ENCODE measurements at places on chromosomes 11 and 22.

GRCh38 chr22:36180038-36180880 is 19.7 kb upstream of the APOL3 start:
- DNase-seq, result peak; percentile 90

GRCh38 chr11:126560221-126560620 is 204.7 kb downstream of the ST3GAL4 start:
- DNase-seq, result no peak

GRCh38 chr11:45660729-45661438 is 4.5 kb downstream of the CHST1 start:
- DNase-seq, result no peak

GRCh38 chr11:30483056-30483455 is 103.1 kb downstream of the MPPED2 start:
- DNase-seq, result no peak

GRCh38 chr11:120908461-120909181 is 115.3 kb upstream of the TBCEL start:
- no peak for DNase-seq

DNA sequence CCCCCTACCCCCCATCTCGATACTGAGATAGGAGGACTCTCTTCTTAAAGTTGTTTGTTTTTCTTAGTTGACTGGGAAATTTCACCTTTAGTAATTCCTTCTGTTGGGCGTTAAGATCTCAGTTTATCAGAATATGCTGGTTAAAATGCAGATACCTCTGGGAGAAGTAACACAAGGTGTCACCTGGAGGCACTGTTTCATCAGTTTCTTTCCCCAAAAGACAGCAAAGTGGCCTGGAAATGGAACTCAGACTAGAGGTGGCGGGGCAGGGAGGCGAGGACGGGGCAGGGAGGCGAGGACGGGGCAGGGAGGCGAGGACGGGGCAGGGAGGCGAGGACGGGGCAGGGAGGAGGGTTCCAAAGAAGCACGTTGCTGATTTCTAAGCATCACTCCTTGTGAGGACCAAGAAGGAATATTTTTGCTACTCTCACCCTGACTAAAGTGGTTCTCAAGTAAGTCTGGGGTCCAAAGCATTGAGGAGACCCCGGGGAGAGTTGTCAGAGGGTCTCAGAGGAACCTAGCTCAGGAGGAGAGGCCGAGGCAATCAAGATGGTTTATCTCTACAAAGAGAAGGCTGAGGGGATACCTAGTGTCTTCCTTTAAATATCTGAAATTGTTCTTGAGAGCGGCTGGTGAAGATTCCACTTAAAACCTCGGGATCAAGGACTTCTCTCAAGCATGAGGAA is 147.0 kb upstream of the B3GAT1 start:
- DNase-seq, result no peak

GRCh38 chr22:36467946-36468345 is 13.5 kb downstream of the TXN2 start:
- peak; percentile 55 for DNase-seq

DNA sequence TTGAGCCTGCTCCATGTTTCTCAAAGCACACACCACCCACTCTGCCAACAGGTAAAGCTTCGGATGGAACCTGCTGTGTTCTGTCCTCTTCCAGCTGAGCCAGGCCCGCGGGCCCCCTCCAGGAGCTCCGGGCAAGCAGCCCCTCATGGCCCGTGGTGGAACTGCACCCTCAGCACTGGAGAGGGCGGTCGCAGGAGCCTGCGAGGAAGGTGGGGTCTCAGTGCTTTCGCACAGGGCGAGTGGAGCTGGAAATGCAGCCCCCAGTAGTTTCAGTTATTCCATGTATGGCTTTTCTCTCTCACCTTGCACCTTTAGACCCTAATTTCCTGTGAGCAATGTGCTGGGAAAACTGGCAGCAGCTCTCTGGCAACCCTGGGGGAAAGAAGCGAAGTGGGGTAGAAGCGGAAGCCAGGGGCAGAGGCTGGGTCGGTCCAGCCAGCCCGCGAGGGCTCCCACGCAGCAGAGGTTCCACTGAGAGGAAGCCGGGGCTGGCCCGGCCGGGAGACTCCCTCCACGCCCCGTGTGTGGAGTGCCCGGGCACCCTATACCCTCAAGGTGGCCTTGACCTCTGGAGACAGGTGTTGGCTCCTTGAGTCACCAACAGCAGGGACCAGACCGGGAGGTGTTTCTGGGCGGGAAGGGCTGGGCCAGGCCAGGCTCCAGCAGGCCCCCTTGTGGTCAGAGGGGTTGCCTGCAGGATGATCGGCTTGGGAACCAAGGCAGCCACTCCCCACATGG is 119.9 kb upstream of the TMEM45B start:
- DNase-seq, result peak; percentile 85

- no peak for DNase-seq
Measured at GRCh38 chr11:12565406-12565805, 108.8 kb upstream of the TEAD1 start.

GRCh38 chr11:95676308-95676707 is 113.3 kb downstream of the FAM76B start:
- no peak for DNase-seq

GRCh38 chr11:131687291-131688047 is 317.1 kb downstream of the NTM start:
- no peak for DNase-seq

- DNase-seq, result no peak
Measured at GRCh38 chr11:45260071-45260470, 26.1 kb downstream of the SYT13 start.

- no peak for DNase-seq
Measured at GRCh38 chr11:131217313-131218310, 152.8 kb upstream of the NTM start.

- no peak for DNase-seq
Measured at GRCh38 chr11:110891411-110891810, 179.2 kb upstream of the ARHGAP20 start.

DNA sequence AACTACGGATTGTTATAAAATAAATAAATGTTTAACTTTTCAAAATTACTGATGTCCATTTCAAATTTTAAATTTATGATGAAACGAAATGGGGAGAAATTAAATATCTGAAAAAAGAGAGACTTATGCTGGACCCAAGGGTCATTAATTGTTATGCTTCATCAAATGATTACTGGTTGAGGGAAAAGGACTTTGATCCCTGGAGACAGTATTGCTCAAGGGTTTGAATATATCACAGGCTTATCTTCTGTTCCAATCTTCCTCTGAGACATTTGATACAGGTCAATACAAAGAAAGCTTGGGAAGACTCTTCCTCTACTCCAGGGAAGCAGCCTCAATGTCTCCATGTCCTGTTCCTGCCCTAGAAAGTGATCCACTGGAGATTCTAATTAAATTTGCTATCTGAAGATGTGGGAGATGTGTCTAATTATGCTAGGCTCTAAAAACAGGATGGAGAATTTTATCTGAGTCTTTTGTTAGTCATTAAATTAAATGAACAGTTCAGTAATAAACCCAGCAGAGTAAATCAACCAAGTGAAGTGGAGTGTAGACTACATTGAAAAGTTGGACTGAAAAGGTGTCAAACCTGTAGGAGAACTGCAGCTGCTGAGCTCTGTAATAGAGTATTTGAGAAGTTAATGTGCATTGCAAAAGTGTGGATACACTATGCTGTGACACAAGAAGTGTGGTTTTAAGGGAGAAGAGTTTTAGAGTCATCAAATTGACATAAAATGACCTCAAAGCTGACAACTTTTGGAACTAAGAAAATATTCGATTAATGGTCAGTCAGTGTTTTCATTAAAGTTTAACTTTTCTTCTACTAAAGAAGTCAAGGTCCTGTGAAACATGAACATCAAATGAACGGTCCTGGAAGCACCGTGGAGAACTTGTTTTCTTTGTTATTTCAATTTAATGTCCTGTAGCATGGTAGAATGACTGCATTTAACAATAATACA is 623.7 kb upstream of the CCDC90B start:
- DNase-seq, result no peak

DNA sequence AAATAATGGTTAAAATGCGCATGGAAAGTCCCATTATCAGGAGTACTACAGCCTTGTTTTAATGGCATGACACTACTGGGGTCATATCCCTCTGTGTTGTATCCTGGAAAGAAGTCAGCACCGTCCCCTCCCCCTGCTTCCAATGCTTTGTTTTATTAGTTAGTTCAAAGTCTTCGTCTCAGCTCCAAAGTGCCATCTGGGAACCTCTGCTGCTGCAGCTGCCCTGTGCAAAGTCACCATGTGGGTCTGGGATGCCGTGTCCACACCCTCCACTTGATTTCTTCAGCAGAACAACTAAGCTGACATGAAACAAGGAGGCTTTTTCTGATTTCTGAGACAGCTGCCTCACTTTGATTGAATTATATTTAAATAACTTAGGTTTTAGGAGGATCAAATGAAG is 29.5 kb upstream of the NCAM1 start:
- DNase-seq, result no peak

DNA sequence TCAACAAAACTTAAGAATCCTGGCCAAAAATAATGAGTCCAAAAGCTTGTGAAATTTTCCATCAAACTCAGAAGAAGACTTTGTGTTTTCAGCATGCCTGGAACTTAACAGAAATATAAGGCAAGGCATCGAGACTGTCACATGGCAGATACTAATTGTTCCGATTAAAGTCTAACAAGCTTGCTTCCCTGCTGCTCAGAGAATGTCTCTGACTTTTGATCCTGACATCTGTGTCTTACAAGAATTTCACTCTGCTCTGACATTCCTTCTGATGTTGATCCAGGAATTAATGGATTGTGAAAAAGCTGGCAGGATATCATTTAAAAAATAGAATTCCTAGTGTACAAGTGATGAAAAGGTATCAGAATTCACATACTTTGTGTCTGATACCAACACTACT is 170.2 kb downstream of the DCDC1 start:
- no peak for DNase-seq

- no peak for DNase-seq
Measured at GRCh38 chr11:91972665-91973266, 251.9 kb upstream of the FAT3 start.

- DNase-seq, result peak; percentile 38
Measured at GRCh38 chr11:64885367-64886286, 7.2 kb upstream of the EHD1 start.

DNA sequence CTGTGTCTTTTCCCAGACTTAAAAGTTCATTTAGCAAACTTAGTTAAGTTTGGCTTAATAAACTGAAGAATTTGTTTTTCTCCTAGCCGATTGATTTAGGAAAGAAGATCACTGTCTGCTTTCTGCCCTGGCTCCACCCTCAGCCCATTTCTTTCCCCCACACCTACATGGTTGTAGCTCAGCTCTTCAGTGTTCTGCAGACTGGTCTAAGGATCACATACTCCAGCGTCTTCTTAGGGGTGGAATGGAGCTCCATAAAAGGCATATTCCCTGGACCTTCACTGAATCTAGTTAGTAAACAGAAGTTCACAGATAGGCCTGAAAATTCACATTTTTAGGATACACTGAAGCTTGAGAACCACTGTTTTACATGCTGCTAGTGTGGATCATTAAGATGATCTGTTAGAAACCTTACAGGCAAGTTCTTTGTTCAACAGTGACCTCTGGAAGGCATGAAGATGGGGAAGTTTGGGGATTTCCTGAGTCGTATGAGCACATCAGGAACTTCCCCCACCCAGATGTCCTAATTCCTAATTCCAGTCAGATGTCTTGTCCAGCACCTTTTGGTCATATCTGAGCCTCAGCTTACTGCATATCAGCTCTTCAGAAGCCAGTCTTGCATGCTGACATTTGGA is 16.8 kb downstream of the PIWIL4 start:
- no peak for DNase-seq

GRCh38 chr11:127609025-127609773 is 608.6 kb upstream of the KIRREL3 start:
- no peak for DNase-seq

DNA sequence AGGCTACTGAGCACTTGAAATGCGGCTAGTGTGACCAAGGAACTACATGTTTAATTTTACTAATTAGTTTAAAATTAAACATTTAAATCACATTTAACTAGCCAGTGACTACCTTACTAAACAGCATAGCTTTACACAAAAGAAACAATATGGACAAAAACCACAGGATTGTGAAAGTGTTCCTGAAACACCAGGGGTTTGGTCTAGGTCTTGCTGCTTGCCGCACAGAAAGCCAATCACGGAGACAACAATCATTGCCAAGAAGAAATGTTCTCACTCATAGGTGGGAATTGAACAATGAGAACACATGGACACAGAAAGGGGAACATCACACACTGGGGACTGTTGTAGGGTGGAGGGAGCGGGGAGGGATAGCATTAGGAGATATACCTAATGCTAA is 309.5 kb downstream of the C11orf87 start:
- DNase-seq, result no peak

Data from activated T-cell treated with anti-CD3 and anti-CD28 coated beads, Interleukin-2, amount 50 U/mL, for 48 hours (primary cell).